ENCODE measurements at places on chromosomes 7 and 10. TPM values are rescaled to one million over a fixed set of nuclear protein-coding genes. Genes with fewer than 3 reads are reported as not detected.

- no peaks in the 10 kb centered on the region for H3K36me3 ChIP-seq
- no peaks in the 10 kb centered on the region for H3K27me3 ChIP-seq
- DNase-seq: no peak
- no peaks in the 10 kb centered on the region for H3K4me1 ChIP-seq
Measured at GRCh38 chr7:69889338-69889975, 291.2 kb downstream of the AUTS2 start.

- H3K27me3 ChIP-seq: no peaks in the 10 kb centered on the region
- H3K27ac ChIP-seq: no peak overlapping the region
- no peaks in the 10 kb centered on the region for H3K4me1 ChIP-seq
- no peaks in the 10 kb centered on the region for H3K36me3 ChIP-seq
- no peak overlapping the region for H3K4me3 ChIP-seq
Measured at GRCh38 chr7:143456992-143457793, 13.9 kb downstream of the TAS2R60 start.

Gene COL17A1
- not detected for total RNA-seq

DNA sequence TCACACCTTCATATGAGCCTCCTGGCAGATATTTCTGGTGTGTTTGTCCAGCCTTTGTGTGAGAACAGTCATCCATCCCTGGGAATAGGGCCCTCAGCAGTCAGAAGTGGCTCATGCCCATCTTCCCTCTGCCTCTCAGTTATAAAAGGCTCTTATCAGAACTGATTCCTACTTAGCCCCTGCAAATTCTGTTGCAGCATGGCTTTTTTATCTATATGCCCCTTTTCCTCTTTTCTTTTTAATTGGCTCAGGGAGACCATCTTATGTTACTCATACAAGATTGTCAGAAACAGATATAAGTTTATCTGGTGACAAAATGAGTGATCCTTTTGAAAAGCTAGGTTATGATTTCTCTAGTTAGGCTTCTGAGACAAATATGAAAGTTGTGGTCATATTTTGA lies 194.1 kb downstream of the CREB5 start:
- no peak overlapping the region for H3K4me3 ChIP-seq
- H3K36me3 ChIP-seq: no peaks in the 10 kb centered on the region
- no peaks in the 10 kb centered on the region for H3K27me3 ChIP-seq
- no peak overlapping the region for H3K27ac ChIP-seq
- no peaks in the 10 kb centered on the region for H3K4me1 ChIP-seq
- DNase-seq: no peak

GRCh38 chr10:131947631-131948347 lies 33.9 kb downstream of the BNIP3 start:
- no peaks in the 10 kb centered on the region for H3K27me3 ChIP-seq
- no peak for DNase-seq
- H3K4me3 ChIP-seq: no peak overlapping the region
- no peak overlapping the region for H3K27ac ChIP-seq
- H3K36me3 ChIP-seq: peaks cover 67% of the 10 kb centered on the region
- H3K4me1 ChIP-seq: no peaks in the 10 kb centered on the region

DNA sequence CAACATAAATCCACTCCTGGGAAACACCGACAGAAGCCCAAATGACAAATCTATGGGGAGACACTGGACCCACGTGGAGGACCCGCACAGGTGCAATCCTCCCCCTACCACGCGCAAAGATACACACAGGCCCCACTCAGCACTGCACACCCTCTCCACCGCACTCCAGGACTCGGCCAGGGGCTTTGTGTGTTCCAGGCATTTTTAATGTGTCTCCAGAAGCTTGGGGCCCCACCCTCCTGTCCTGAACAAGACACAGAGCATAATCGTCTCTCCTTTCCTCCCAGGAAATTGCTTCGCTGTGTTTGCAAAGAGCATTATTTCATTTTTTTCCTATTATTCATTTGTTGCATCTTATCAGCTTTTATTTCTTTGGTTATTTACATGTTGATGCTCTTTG lies 82.8 kb downstream of the GLI3 start:
- no peak overlapping the region for H3K4me3 ChIP-seq
- no peaks in the 10 kb centered on the region for H3K4me1 ChIP-seq
- H3K36me3 ChIP-seq: no peaks in the 10 kb centered on the region
- DNase-seq: no peak
- H3K27ac ChIP-seq: no peak overlapping the region
- H3K27me3 ChIP-seq: no peaks in the 10 kb centered on the region

Gene PHF14
- 23.1 TPM for total RNA-seq

DNA sequence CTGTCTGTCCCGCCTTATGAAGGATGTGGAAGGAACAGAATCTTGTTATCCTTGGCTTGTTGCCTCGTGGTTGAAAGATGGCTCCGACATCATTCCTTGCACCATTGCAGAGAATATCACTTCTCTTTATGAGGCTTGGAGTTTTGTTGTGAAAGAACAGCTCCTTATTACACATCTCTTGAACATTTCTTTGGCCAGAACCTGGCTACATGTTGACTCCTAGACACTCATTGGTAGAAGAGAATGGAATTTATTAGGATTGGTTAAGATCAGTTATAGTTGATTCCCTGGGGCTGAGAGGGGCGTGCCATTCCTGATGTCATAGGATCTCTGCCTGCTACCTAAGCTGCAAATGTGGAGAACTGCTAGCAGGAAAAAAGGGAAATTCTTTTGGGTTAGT lies 180.5 kb upstream of the CTBP2 start:
- no peak for DNase-seq
- no peaks in the 10 kb centered on the region for H3K27me3 ChIP-seq
- H3K36me3 ChIP-seq: no peaks in the 10 kb centered on the region
- no peaks in the 10 kb centered on the region for H3K4me1 ChIP-seq
- no peak overlapping the region for H3K27ac ChIP-seq

DNA sequence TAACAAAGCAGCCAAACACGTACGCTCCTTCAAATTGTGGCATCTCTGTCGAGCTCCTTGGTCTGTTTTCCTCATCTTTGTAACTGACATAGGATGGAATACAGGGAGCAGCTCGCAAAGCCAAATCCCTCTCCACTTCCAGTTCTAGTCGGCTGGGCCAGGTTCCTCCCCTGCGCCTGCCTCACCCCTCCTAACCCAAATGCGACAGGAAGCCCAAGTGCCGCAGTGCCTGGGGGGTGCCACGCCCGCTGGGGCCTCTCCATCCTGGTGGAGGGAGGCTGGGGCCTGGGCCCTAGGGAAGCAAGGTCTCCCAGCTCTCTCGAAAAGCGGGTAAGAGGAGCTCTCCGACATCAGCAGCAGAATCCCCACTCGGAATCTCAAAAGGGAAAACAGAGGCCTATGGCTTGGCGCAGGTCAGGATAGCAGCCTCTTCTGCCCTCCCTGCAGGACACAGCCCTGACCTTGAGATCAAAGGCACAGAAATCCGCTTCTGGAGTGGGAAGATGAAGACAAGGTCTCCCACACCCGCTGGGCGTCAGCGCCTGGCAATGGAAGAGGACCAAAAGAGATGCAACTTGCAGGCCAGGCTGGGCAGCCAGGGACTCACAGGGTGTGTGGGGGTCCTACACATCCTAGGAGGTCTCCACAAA lies 165.8 kb downstream of the NRF1 start:
- H3K27me3 ChIP-seq: peaks cover 53% of the 10 kb centered on the region
- no peak overlapping the region for H3K27ac ChIP-seq
- H3K36me3 ChIP-seq: no peaks in the 10 kb centered on the region
- no peak for DNase-seq
- H3K4me3 ChIP-seq: no peak overlapping the region
- H3K4me1 ChIP-seq: peaks cover 45% of the 10 kb centered on the region

- H3K27me3 ChIP-seq: no peaks in the 10 kb centered on the region
- no peak for DNase-seq
- no peak overlapping the region for H3K4me3 ChIP-seq
- no peaks in the 10 kb centered on the region for H3K4me1 ChIP-seq
- no peak overlapping the region for H3K27ac ChIP-seq
Measured at GRCh38 chr7:137006293-137006692, 137.8 kb downstream of the CHRM2 start.

GRCh38 chr7:69946901-69947300 lies 348.6 kb downstream of the AUTS2 start:
- DNase-seq: no peak
- no peaks in the 10 kb centered on the region for H3K4me1 ChIP-seq

Gene CALML3
- total RNA-seq: not detected

GRCh38 chr10:26776258-26776657 lies 78.8 kb downstream of the PDSS1 start:
- no peak overlapping the region for H3K4me3 ChIP-seq
- DNase-seq: no peak
- H3K27me3 ChIP-seq: no peaks in the 10 kb centered on the region
- H3K4me1 ChIP-seq: peaks cover 17% of the 10 kb centered on the region
- no peaks in the 10 kb centered on the region for H3K36me3 ChIP-seq
- H3K27ac ChIP-seq: no peak overlapping the region

DNA sequence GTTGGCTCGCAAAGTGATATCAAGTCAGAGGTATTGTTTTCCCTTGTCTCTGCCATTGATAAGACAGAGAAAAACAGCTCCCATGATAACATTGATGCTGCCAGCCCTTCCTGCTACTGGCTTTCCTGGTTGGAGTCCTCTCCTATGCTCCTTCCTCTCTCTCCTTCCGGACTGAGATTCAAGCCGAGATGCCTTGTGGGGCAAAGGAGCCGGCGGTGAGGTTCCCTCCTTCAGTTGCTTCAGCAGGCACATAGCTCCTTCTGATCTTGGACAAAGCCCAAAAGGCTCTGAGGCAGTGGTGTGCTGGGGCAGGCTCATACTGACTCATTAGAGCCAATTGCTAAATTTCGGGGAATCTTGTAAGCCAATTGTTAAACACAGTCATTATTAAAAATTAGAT lies 8.8 kb upstream of the ZCCHC24 start:
- no peak overlapping the region for H3K4me3 ChIP-seq
- no peak overlapping the region for H3K27ac ChIP-seq
- no peaks in the 10 kb centered on the region for H3K27me3 ChIP-seq
- no peak for DNase-seq
- H3K36me3 ChIP-seq: no peaks in the 10 kb centered on the region

- H3K27me3 ChIP-seq: no peaks in the 10 kb centered on the region
- DNase-seq: no peak
- H3K36me3 ChIP-seq: no peaks in the 10 kb centered on the region
- H3K4me1 ChIP-seq: no peaks in the 10 kb centered on the region
- no peak overlapping the region for H3K27ac ChIP-seq
Measured at GRCh38 chr10:109274681-109275080, 648.6 kb downstream of the XPNPEP1 start.

DNA sequence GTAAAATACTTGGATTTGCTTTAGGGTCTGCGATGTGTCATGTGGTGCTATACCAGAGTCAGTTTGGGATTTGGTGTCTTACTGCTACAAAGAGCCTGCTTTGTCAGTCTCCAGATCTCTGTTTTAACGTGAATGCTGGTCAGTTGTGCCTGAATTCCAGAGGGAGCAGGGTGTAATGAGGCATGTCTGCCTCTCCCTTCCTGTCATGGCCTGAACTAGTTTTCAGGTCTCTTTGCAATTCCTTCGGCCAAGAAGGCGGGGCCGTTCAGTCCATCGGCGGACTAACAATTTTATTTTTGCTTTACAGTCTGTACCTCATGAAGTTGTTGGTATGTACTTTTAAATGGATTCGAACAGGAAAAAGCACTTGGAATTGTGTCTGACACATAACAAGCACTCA lies 465.1 kb upstream of the ADARB2 start:
- no peaks in the 10 kb centered on the region for H3K36me3 ChIP-seq
- DNase-seq: no peak

DNA sequence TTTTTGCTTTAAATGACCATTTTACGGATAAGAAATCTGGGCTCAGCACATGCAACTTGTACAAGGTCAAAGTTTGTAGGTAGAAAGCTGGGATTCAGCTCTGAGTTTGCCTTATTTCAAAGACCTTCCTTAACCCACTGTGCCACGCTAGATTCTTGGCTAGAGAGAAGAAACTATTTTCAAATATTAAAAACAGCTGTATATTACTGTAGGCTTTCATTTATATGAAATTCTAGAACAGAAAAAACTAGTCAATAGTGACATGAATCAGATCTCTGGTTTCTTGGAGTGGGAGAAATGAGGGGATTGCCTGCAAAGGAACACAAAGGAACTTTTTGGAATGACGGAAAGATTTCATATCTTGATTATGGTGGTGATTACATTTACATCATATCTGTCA lies 53.0 kb upstream of the C1GALT1 start:
- no peaks in the 10 kb centered on the region for H3K36me3 ChIP-seq
- no peaks in the 10 kb centered on the region for H3K4me1 ChIP-seq
- no peak for DNase-seq
- no peak overlapping the region for H3K4me3 ChIP-seq
- H3K27me3 ChIP-seq: no peaks in the 10 kb centered on the region

DNA sequence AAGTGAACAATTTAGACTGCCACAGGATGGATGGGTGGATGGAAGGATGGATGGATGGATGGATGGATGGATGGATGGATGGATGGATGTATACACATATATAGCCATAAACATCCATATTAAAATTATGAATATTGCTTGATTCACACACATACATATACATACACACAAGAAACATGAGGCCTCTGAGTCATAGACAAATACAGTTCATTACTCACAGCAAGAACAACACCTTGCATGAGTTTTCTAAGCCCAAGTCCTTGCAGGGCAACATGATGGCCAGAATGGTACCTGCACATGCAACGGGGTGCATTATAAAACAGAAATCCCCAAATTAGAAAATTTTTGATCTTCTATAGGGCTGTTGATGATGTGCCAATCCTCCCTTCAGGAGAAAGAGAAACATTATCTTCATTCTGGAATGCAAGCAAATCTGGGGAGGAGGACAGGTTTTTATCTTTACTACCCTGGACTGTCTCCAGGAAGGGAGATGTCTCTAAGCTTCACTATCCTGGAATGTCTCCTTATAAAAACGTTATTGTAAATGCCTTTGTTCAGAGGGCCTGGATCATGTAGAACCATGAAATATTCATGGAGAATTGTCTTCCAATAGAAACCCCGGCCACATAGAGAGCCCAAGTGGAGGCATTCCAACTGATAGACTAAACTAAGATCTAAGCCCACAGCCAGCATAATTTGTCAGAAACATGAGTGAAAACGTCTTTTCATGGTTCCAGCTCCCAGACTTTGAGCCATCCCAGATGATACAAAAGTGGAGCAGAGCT lies 238.6 kb upstream of the LRRN3 start:
- H3K4me3 ChIP-seq: no peak overlapping the region
- no peak overlapping the region for H3K27ac ChIP-seq
- no peaks in the 10 kb centered on the region for H3K36me3 ChIP-seq
- no peak for DNase-seq

GRCh38 chr10:35563261-35563891 lies 41.8 kb upstream of the GJD4 start:
- H3K36me3 ChIP-seq: peaks cover 55% of the 10 kb centered on the region
- no peaks in the 10 kb centered on the region for H3K27me3 ChIP-seq

Gene ZNF425
- total RNA-seq: 0.39 TPM

GRCh38 chr7:117818232-117818631 lies 55.0 kb downstream of the CTTNBP2 start:
- no peaks in the 10 kb centered on the region for H3K36me3 ChIP-seq
- H3K4me1 ChIP-seq: no peaks in the 10 kb centered on the region
- no peak overlapping the region for H3K4me3 ChIP-seq
